Spinal cord (tissue), 10 donors: ENCODE measurements at places on chromosomes 6 and 20. TPM values are rescaled to one million over a fixed set of nuclear protein-coding genes. Genes with fewer than 3 reads are reported as not detected.

- DNase-seq, result no peak
These were observed 42.0 kb downstream of the ERMARD start for GRCh38 chr6:169793408-169793807.

- DNase-seq, result no peak
These were observed 61.6 kb downstream of the SRC start for GRCh38 chr20:37407573-37408002.

SLC22A2 gene
- 6.0 TPM for polyA plus RNA-seq

DNA sequence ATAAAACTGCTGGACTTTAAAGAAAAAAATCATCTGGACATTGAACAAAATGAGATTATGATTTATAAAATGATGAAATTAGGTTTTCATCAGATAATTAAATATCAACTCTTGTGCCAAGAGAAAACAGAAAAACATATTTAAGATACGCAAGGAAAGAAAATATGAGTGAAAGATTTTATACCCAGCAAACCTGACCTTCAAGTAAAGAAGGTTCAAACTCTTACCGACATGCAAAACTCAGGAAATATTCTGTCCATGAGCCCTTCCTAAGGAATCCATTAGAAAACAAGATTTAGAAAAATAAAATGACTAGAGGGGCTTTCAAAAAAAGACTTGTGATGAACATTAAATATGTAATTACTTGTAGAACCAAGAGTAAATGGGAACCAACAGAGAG lies 257.2 kb upstream of the ARID1B start:
- DNase-seq, result no peak

NELFCD gene
- 88.6 TPM for polyA plus RNA-seq

DNA sequence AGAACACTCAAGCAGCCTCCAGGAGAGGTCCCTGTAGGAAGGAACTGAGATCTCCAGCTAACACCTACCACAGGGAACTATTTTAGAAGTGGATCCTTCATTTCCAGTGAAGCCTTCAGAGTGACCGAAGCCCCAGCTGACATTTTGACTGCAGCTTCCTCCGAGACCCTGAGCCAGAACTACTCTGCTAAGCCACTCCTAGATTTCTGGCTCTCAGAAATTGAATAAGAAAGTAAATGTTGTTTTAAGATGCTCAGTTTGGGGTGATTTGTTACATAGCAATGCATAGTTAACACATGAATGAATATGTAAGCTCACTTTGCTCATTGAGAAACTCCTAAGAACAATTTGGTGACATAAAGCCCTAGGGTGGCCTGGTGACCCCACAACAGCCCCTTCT lies 5.5 kb downstream of the TULP1 start:
- DNase-seq, result no peak

GRCh38 chr6:161214722-161215121 lies 59.1 kb downstream of the AGPAT4 start:
- no peak for DNase-seq

GRCh38 chr6:56904068-56904467 lies 50.8 kb upstream of the BEND6 start:
- DNase-seq, result no peak

DPPA5 gene
- not detected for polyA plus RNA-seq

- no peak for DNase-seq
These were observed 710.0 kb downstream of the QKI start for GRCh38 chr6:164124473-164124872.

DNA sequence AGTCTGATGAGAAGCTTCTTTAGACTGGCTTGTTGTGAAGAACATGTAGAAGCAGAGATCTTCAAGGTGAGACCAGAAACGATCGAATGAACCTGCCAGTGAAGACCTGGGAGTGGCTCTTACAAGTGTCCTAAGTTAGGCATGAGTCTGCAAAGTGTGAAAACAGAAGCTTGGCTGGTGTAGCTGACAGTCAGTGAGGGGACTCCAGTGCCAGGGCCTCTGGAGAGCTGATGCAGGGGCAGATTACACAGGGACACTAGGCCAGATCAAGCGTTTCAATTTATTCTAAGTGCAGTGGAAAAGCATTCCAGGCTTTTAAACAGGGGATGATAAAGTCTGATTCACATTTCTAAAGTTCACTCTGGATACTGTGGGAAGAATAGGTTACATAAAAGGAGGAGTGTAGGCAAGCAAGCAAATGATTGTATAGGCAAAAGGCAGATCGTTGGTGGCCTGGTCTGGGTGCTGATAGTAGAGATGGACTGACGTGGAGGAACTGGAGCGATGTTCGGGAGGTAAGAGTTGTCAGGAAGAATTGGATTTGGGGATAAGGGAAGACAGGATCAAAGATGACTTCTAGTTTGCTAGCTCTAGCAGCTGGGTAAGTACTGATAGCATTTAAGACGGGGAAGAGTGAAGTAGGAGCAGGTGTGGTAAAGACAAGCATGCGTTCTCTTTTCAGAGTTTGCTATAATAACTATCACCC lies 133.5 kb downstream of the MAN1A1 start:
- DNase-seq, result no peak

GRCh38 chr6:35718375-35718736 lies 18.5 kb upstream of the ARMC12 start:
- no peak for DNase-seq

ULBP2 gene
- 1.9 TPM for polyA plus RNA-seq

DNA sequence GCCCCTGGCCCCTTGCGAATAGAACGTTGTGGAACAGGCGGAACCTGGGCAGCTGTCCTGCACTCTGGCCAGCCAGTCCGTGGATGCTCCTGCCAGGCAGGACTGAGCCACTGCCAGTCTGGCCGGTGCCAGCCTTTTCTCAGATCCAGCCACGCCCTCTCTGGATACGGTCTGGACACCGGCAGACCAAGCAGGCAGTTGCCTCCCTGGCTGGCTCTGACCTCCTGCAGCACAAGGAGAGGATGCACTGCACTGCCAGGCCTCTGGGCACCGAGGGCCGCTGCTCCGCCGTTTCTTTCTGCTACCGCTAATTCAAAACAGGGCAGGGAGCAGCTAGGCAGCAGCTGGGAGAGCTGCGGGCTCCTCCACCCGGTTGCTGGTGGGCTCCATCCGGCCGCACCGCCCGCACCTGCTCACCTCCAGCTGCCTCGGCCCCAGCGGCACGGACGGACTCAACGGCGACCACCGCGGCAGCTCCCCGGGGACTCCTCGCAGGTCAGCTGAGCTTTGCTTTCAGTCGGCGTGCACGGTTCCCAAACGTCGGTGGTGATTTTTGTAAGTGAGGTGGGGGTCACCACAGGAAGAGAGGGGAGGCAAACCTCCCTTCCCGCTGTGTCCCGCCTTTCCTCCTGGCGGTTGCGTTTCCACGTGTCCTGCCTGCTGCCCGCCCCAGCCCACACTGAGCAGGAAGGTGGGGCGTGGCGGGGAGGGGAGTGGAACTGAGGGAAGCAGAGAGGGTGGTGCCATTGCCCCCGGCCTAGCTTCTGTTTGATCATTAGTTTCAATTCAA lies 30.3 kb upstream of the AFDN start:
- DNase-seq, result peak; percentile 71

EPB41L1 gene
- polyA plus RNA-seq, result 163 TPM

DNA sequence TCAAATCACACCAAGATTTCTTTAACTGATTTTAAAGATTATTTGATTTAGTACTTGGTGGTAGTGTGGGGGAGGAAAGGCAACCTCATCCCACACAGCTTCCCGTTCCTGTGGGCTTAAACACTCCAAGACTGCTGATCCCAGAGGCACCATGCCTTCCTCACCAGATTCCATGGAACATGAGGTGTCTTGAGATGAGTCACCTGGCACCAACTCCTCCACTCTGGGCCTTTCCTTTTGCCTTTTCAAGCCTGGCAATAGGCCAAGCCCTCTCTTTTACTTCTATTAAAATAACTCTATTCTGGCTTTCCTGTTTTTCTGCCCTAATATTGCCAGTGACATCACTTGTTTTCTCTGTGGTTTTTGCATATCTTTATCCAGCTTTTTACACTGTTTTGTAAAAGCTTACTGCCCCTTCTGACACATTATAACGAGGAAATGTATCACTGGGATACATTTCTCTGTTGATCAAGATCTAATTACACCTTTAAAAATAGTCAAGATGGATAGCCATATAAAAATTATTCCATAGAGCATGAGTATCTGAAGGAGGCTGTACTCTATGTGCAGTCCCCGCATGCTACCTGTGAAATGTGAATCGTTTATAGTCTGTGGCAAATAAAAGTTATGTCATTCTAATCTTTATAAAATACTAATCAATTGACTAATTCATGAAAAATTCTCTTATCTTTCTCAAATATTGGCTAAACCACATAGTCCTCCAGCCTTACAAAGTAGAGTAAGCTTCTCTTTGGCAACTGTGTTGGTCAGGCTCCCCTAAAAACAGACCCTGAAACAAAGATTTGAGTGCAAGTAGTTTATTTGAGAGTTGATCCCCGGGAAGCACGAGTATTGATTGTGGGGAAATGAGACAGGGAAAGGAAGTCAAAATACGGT lies 257.8 kb upstream of the KCNQ5 start:
- no peak for DNase-seq

DNA sequence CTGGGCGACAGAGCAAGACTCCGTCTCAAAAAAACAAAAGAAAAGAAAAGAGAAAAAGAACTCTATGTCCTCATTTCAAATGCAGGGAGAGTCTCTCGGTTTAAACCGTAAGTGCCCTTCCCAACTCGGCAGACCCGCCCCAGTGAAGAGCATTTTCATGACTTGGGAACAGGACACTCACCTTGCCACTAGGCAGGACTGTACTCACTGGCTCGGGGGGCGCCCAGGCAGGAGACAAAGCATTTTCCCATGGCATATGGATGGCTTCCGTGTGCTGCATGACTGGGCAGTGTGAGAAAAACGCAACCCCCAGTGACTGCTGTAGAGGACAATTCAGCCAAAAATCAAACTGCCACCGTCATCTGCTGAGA lies 23.7 kb upstream of the MRGBP start:
- no peak for DNase-seq

GRCh38 chr6:42250274-42250931 lies 32.7 kb upstream of the MRPS10 start:
- DNase-seq, result peak; percentile 59

HLA-DPB1 gene
- polyA plus RNA-seq, result 10.5 TPM

DNA sequence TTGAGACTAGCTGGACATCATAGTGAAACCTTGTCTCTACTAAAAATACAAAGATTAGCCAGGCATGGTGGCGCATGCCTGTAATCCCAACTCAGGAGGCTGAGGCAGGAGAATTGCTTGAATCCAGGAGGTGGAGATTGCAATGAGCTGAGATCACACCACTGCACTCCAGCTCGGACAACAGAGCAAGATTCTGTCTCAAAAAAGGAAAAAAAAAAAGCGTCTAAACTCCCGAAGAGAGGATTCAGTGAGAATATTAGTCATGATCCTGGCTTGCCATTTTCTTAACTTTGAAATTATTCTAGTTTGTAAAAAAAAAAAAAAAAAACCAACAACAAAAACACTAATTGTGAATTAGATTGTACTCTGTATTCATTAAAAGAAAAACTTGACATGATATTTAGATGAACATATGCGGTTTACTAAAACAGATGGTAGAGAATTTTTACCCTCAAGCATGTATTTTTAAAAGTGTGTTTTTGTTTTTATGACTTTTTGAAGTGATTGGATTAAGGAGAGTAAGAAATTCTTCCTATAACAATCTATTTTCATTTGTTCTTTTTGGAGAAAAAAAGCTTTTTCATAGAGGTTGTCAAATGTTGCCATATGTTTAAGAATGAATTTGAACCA lies 80.7 kb downstream of the UST start:
- no peak for DNase-seq

DNA sequence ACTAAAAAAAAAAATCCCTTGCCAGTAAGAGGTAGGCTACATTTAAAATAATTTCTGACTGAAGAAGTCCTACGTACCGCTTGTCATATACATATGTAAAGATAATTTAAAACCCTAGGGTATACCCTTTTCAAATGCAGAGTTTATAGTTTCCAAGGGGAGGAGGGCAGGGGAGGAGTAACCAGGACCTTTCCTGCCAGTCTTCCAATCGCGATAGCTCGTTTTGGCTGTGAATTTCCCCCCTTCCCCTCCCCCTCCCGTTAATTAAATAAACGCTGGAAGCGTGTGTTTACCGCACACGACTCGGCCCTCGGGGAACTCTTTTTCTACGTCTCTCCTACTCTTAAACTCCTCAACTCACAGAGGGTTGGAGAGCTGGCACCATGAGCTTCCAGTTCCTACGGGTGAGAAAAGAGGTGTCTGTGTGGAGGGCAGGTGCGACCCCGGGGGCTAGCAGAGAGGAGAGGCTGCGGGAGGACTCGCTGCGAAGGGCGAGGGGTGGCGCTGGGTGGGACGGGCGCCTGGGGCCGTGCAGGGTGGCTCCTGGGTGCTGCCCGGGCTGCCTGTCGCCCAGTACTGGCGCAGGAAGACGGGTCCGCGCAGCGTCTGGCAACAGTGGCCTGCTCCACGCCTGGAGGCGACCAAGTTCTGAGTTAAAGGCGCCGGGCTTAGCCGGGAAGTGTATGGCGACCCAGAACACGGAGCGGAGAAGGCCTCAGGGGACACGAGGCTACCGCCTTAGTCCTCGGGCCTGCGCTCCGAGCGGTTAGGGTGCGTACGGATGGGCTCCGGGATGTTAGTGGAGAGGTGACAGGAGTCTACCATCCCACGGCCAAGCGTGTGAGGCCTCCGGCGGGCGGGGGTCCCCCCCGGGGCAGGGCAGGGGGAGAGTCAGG lies 4.1 kb upstream of the TFAP2C start:
- no peak for DNase-seq

DNA sequence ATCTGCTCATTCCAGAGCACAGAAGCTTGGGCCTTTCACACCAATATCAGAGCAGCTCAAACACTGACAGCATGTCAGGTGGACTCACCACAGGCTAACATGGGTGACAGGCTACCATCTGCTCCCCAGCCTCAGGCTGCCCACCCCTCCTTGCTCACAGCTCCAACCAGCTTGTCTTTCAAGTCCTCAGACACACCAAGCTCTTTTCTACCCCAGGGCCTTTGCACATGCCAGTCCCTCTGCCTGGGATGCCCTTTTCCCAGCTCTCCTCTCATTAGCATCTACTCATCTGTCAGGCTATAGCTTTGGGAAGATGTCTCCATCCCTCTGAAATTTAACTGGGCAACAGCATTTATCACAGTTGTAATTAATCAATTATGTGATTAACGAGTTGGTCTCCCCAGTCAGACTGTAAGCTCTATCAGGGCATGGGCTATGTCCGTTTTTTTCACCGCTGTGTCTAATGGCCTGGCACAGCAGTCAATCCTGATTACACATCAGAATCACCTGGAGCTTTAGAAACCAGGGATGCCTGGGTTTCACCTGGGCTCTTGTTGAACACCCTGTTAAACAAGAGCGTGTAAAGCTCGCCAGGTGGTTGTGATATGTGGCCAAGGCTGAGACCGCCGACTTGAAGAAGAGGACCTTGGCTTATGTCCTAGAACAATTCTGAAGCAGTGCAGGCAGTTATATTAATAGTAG lies 88.9 kb upstream of the MRPS10 start:
- DNase-seq, result no peak

- no peak for DNase-seq
These were observed 78.6 kb downstream of the EDN3 start for GRCh38 chr20:59378966-59379365.

OVOL2 gene
- not detected for polyA plus RNA-seq

- DNase-seq, result peak; percentile 62
These were observed 415.6 kb downstream of the GJA1 start for GRCh38 chr6:121851056-121851455.

- DNase-seq, result no peak
These were observed 12.7 kb downstream of the ABT1 start for GRCh38 chr6:26609463-26609862.

AVP gene
- not detected for polyA plus RNA-seq

EYS gene
- 0.53 TPM for polyA plus RNA-seq
